ENCODE measurements at places on chromosomes 5 and 9.

- DNase-seq: no peak
Measured at GRCh38 chr5:151496041-151496484, 48.7 kb downstream of the SLC36A1 start.

DNA sequence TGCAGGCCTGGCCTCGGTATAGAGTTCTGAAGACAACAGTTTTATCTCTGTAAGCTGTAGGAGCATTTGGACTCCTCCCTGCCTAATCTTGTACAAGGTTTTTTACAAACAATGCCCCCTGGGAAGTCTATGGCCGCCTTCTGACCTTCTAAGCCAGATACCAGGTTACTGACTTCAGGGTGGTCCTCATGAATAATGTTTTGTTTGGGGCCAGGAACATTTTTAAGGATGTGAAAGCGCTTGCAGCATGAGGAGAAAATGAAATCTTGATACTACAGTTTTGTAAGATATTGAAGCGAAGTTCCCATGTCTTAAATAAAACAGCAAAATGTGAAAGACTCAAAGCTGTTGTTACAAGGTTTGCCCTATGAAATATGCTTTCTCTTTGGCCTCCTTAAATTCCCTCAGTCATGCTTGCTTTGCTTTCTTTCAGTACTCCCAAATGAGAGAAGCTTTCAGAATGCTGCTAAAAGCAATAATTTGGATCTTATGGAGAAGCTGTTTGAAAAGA, 5.2 kb downstream of the ANKDD1B start:
- no peak for DNase-seq

DNA sequence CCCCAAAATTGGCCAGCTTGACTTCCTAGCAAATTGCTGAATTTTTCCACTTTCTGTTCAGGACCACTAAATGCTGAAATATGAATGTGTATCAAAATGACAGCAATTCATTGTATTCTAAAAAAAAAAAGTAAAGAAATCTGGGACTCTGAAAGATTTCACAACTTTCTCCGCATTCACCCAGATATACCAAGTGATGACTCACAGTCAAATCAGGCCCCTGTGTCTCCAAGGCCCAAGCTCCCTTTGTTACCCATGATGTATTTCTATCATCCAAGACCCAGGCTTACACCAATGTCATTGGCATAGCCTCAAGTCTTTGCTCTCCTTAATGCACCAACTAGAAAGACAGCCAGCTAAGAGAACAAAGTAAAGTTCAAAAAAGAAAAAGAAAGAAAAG, 493.9 kb downstream of the NTRK2 start:
- no peak for DNase-seq

DNA sequence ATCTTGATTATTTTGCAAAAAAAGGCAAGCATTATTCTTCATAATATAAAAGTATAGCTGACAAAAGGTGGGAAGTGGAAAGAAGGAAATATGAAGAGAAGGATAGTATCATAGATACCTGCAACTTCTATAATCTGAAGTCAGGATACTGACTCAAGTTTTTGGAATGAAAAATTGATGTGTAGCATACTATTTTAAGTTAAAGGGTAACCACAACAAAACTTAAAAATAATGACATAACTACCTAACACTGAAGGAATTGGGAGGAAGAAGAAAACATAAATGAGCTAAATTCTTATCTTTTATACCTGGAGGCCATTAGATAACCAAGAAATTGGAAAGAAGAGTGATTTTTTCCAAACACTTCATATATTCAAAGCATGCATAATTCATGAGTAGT, 51.8 kb upstream of the TLE1 start:
- no peak for DNase-seq

DNA sequence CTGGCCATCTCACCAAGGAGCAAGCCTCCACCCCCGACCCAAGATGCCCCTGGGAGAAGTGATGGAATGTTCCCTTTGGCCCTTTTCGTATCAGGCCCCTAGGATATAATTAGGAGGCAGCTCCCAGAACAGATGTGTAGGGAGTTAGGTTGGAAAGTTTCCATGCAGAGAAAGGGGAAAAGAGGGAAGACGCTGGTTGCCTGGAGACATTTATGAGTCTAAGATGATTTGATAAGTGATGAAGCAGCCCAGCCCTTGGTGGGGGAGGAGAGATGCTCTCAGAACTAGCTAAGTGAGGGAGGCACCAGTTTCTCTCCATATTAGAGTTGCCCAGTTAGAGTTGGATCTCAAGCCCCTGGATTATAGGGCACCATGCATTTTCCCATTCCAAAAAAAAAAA, 137.5 kb downstream of the GNA14 start:
- DNase-seq: no peak

- no peak for DNase-seq
Measured at GRCh38 chr9:130590305-130590704, 10.9 kb downstream of the FUBP3 start.

- no peak for DNase-seq
Measured at GRCh38 chr9:83346655-83347420, 191.4 kb downstream of the FRMD3 start.

DNA sequence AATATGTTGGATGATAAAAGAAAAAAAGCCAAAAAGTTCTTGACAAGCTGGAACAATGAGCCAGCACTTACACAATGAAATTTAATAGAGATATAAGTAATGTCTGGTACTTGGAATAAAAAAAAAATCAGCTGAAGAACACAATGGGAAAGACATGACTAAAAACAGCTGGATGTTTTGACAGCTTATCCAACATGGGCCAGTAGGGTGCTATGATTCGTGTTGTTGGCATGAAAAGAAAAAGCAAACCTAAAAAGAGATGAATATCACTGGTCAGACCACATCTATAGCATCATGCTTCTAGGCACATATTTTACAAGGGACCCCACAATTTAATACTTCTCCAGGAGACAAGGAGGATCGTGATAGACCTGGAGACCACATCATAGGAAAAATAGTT, 175.3 kb downstream of the ARL15 start:
- DNase-seq: no peak

DNA sequence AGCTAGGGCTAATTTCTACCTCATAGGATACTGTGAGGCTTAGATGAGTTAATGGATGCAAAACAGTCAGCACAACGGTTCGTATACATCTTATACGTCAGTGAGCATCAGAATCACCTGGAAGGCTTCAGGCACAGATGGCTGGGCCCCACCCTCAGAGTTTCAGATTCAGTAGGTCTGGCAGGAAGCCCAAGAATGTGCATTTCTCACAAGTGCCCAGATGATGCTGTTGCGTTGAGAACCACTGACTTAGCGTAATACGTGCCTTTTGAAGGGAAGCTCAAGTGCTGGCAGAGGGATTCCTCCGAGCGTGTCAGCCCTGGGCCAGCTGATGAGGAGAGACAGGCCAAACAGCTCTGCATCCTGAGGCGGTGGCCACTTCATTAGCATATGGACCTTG, 117.1 kb upstream of the WWC1 start:
- DNase-seq: no peak
